Naive B cell (primary cell): ENCODE measurements at places on chromosomes 7 and 10.

GRCh38 chr7:144830024-144830785, 5.6 kb downstream of the TPK1 start:
- DNase-seq, result no peak

GRCh38 chr7:37439653-37440026, 9.0 kb downstream of the ELMO1 start:
- no peak for DNase-seq

DNA sequence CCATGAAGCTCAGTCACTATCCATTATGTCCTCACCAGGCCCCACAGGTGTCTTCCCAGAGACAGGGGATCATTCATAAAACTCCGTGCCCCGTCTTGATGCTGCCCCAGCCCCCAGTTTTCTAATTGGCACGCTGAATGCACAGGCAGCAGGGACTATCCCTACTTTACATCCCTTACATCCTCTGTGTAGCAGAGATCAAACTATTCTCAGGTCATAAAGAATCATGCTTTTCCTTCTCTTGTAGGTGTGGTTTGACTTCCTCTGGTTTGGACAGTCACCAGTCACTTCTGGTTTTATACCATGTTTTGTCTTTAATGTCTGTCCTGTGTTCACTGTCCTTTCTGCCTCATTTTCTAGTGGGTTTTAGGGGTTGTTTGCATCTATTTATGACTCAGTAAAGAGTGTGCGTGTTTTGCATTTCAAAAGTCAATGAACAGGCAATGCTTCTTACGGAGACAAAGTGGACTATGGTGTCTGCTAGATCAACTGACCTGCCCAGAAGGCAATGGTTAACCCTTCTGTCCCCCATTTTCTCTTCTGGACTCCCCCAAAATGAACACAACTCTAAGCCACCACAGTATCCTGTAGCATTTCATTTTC, 140.4 kb upstream of the NPVF start:
- DNase-seq, result no peak

- no peak for DNase-seq
Observed at GRCh38 chr10:130774871-130775270, 536.6 kb downstream of the TCERG1L start.

GRCh38 chr10:68333440-68334431, 1.0 kb upstream of the PBLD start:
- no peak for DNase-seq

- no peak for DNase-seq
Observed at GRCh38 chr7:38798552-38799267, 110.3 kb downstream of the VPS41 start.

GRCh38 chr10:122265896-122266295, 5.2 kb upstream of the BTBD16 start:
- no peak for DNase-seq

GRCh38 chr10:75977139-75977538, 545.7 kb downstream of the LRMDA start:
- no peak for DNase-seq

DNA sequence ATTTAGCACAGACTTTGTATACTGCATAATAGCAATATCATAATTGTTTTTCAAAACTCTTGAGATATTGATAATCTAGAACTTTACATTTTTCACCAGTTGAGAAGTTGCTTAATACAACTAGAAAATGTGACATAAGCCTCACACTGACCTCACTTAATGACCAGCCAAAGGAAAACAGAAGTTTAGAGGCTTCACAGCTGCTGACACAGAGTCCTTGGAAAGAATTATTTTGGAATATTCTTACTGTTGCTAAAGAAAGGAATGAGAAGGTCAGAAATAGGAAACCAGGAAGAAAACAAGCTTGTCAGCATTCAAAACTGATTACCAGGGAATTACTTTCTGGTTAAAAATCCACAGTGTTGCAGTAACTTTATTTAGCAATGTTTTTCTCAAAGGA, 35.5 kb upstream of the WASL start:
- DNase-seq, result no peak

GRCh38 chr10:84270708-84271107, 25.9 kb downstream of the RGR start:
- no peak for DNase-seq

- no peak for DNase-seq
Observed at GRCh38 chr7:2024567-2024918, 208.2 kb downstream of the MAD1L1 start.

DNA sequence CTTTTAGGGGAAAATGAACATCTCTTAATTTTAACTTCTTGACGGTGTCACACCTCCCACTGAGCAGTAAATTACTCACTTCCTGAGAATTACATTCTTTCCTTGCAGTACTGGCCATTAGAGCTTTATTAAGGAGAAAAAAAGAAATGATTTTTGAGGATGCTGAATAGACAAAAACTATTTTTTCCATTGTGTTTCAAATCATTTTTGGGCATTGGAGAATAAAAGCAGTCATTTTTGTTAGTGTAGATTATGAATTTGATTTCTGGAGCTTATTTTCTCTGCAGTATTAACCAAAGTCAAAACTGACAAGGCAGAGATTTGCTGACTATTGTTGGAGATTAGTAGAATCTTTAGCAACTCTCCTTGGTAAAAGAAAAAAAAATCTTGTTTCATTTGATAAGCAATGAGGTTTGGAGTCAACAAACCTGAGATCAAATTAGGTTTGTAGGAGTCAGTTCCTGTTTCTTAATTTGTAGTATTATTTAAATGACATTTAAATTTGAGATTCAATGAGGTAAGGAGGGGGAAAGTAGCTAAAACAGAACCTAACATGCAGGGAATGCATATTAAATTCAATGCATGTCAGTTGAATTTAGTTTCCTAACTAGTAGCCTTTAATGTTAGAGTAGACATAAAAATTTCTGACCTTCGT, 70.6 kb downstream of the AP3M1 start:
- peak; percentile 25 for DNase-seq

DNA sequence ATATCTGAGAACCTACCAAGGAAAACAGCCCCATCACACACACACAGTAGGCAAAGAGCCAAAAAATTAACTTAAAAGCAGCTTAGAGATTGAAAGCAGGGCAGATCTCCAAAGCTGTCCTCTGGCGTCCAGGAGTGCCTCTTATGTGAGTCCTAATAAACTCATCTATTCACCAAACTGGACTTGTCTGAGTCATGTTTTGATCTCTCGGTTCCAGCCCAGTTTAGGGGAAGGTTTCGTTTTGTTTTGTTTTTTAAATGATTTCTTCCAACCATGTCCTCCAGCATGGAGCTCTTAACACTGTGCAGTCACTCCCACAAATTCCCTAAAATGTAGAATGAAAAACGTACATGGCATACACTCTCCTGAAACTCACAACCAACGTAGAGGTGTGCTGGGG, 6.7 kb upstream of the PRSS37 start:
- no peak for DNase-seq

DNA sequence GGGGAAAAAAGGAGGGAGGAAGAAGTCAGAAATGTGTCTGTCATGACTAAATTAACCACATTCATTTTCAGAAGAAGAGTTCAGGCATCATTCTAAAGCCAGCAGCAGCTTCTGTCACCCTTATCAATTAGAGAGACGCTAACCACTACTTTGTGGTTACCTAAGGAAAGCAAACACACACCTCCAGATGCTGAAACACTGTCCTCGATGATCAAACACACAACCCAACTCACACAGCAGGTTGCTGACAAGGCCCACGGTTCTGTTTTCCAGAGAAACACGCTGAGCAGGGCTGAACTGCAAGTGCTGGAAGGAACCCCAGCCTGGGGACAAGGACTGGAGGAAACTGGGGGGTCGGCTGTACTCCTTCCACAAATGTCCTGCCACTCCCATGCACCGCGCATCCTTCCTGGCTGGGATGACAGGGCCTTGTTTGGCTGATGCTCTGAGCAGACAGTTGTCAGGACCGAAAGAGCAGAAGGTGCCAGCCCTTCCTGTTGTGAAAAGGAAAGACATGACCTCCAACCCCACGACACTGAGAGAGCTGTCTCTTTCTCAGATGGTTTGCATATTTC, 36.6 kb downstream of the PRKCQ start:
- DNase-seq, result no peak

DNA sequence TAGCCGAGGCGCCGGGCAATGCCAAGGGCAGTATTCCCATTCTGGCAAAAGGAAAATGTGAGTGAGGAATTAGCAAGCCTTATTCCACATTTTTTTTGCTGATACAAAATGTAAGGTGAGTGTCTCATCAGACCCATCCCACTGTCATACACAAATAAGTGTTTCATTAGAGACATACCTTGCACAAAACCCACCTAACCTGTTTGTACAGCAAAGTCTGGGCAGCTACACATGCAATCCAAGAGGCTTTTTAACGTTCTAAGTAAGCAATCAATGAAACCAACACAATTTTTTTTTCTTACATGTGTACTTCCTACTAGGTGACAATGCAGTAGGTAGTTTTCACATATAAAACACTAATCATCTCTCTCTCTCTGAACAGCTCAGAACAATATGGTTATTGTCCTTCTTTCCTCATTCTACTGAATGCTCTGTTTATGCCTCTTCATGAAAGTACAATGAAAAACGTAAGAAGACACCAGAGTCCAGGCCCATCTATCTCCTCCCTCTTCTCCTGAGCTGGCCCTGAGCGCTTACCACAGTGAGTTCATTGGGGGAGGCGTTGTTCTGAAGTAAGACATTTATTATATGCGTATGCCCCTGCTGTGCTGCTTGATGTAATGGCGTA, 217.2 kb downstream of the ANK3 start:
- DNase-seq, result no peak

- no peak for DNase-seq
Observed at GRCh38 chr10:7130191-7130911, 280.5 kb downstream of the SFMBT2 start.

GRCh38 chr7:111384065-111384891, 178.0 kb downstream of the IMMP2L start:
- no peak for DNase-seq

DNA sequence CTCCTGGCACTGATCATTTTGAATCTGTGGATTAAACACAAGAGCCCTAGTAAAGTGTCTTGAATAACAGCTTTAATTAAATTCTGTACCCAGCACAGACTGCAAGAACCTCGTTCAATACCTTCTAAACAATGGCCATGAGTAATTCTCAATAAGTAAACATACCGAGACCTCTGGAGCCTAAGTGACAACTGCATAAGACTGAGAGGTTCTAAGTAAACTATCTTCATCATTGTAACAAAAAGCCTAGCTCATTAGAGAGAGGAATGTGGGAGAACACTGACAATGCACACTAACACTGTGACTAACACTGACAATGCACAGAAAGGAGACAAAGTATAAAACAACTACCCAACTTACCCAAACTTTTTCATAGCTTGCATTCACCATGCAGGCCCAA, 117.4 kb downstream of the ELAPOR2 start:
- no peak for DNase-seq

GRCh38 chr10:101092881-101093354, 31.1 kb downstream of the KAZALD1 start:
- DNase-seq, result no peak

GRCh38 chr7:158175779-158176178, 411.8 kb downstream of the PTPRN2 start:
- DNase-seq, result no peak

DNA sequence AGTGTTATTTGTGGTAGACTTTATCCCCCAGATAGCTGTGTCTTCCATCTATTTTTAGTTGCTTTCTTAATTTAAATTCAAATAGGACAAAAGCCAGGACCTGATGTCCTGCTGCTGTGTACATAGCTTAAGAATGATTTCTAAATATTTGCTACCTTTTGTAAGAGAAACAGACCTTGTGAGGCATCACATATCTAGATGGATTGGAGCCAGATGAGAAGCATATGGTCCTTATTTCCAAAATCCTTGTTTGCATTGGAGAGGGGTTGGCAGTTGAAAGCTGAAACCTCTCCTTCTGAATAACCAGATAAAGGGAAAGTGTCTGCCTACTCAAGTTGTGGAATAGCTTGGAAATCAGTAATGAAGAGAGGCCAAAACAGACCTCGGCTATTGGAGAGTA, 50.7 kb upstream of the AMPH start:
- DNase-seq, result no peak

- no peak for DNase-seq
Observed at GRCh38 chr7:122790132-122790531, 87.4 kb upstream of the RNF148 start.

DNA sequence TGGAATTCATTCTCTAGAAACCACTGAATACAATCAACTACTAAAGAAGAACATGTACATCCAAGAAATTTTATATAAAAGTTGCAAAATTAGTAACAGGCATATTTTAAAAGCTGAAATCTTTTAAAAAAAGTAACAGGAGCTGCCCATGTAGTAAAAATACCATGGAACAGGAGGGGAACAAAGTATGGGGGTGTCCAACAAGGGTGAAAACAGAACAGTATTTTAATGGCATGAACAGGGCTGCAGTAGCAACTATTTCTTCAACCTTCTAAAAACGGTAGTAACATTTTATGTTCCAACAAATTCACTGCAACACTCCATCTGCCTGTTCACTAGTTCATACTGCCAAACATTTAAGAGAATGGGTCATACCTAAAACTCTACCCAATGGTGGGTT, 77.0 kb downstream of the ABLIM1 start:
- DNase-seq, result no peak

GRCh38 chr10:26977635-26978034, 116.9 kb upstream of the ABI1 start:
- no peak for DNase-seq

- no peak for DNase-seq
Observed at GRCh38 chr7:28904578-28905048, 53.5 kb downstream of the TRIL start.

GRCh38 chr10:11098666-11099065, 81.0 kb downstream of the CELF2 start:
- no peak for DNase-seq

- no peak for DNase-seq
Observed at GRCh38 chr7:96599288-96599936, 110.2 kb downstream of the SEM1 start.

- DNase-seq, result no peak
Observed at GRCh38 chr10:19577381-19577780, 238.9 kb upstream of the PLXDC2 start.

DNA sequence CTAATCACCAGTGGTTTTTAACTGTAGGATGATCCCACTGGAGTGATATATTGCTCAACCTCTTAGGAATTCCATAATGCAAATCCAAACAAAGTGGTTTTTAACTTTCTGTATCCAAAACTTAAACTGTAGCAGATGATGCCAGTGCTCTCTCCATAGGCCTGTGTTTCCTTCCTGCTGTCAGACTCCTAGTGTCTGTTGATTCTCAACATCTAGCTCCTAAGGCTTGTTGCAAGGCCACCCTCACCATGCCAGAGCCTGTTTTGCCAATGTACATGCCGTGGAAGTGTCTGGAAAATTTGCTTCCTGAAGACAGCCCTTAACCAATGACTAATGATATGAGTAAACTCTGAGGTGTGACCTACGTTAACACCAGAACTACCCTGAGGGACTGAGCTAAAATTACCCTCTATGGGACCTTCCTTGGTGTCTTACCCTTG, 39.3 kb downstream of the C1GALT1 start:
- no peak for DNase-seq

- no peak for DNase-seq
Observed at GRCh38 chr7:76193466-76193865, 8.2 kb upstream of the SRRM3 start.

DNA sequence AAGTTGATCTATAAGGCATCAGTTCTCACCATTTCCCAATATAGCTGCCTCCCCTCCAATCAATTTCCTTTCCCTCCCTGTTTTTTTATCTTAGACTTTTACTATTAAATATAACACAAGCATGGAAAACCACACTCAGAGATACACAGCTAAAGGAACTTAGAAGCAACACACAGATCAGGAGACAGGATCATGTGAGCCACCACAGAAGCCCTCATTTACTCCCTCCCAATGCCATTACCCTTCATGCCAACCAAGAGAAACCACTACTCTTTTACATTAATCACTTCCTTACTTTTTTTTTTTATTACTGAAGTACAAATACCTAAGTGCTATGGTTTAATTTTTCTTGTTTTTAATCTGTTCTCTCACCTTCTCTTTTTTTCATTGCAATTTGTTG, 33.0 kb downstream of the COG5 start:
- DNase-seq, result no peak
